Neural crest cell (in vitro differentiated cells): ENCODE measurements at places on chromosomes 12 and 14.

- H3K27ac ChIP-seq: no peak overlapping the region
- no peaks in the 10 kb centered on the region for H3K36me3 ChIP-seq
- H3K4me1 ChIP-seq: peaks cover 16% of the 10 kb centered on the region
Observed at GRCh38 chr12:2354151-2354991, 301.6 kb downstream of the CACNA1C start.

DNA sequence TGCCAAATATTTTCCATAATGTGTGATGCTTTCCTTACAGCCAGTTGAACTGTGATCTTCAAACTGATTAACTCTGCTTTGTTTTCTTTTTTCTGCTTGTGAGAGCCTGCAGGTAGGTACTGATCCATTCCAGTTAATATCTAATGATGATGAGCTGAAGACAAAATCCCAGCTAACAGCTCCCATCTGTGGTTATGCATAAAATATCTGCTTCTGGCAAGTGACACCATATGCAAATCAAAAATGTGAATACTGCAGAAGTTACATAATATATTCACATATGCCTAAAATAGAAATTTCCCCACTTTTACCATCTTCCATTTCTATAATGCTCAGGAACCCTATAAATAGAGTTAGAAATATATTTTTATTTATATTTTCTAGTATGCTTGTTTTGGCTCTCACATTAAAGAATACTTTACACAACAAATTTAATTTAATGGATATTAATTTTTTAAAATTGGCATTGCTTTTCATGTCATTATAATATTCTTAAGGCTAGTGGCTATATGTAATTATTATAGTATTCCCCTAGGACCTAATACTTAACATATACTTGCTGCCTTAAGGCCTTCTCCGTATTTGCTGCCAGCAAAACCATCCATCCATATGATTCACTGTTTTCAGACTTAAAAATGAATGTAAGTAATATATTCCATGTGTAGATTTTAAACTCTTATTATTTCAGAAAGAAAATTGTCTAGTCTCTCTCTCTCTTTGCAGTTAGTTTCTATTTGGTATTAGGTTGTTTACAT is 83.8 kb downstream of the CCER1 start:
- H3K27ac ChIP-seq: no peak overlapping the region
- DNase-seq: no peak
- no peaks in the 10 kb centered on the region for H3K36me3 ChIP-seq

DNA sequence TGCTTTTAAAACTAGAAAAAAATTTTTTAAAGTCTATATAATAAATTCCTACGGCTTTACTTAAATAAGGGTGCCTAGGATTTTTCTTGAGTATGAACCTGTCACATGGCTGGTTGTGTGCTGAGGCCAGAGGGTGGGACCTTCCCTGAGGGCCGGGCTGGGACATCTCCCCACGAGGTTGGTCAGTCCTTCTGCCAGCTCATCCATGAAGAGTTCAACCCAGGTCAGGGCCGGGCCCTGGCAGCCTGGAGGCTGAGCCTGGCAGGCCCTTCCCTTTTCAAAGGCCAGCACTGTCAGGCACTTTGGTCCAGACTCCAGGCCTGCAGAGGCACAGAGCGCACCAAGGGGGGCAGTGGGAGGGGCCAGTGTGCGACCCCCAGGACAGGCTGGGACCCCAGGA is 31.7 kb downstream of the TNFAIP2 start:
- H3K27me3 ChIP-seq: peaks cover 2% of the 10 kb centered on the region
- DNase-seq: no peak
- no peak overlapping the region for H3K4me3 ChIP-seq
- no peaks in the 10 kb centered on the region for H3K36me3 ChIP-seq
- H3K4me1 ChIP-seq: no peaks in the 10 kb centered on the region

- H3K4me1 ChIP-seq: no peaks in the 10 kb centered on the region
- DNase-seq: no peak
- H3K27me3 ChIP-seq: no peaks in the 10 kb centered on the region
- H3K36me3 ChIP-seq: peaks cover 5% of the 10 kb centered on the region
- H3K27ac ChIP-seq: no peak overlapping the region
Observed at GRCh38 chr12:116765271-116765670, 27.2 kb downstream of the RNFT2 start.
